Omental fat pad (tissue), 4 donors: ENCODE measurements at places on chromosomes 1 and 21. TPM values are rescaled to one million over a fixed set of nuclear protein-coding genes. Genes with fewer than 3 reads are reported as not detected.

GRCh38 chr21:38675182-38675824 is 130.4 kb upstream of the ETS2 start:
- no peak for DNase-seq

GRCh38 chr1:199549421-199549820 is 478.1 kb upstream of the NR5A2 start:
- no peak for DNase-seq

- no peak for DNase-seq
Observed at GRCh38 chr1:6134206-6134605, 45.9 kb downstream of the CHD5 start.

DNA sequence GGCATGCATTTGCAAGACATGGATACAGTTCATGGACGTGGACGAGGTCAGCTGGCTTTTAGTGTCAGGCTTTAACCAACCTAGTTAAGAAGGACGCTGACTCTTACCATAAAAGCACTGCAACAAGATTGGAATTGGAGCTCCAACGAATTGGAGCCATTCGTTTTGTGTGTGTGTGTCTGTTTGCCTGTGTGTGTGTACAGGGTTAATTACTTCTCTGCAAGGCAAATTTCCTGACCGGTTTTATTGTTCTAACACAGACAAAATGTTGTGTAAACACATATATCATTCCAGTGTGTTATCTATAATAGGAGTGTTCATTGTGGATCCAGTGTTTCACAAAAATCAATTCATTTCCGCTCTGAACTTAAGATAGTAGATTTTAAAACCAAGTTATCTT is 7.9 kb downstream of the ITSN1 start:
- no peak for DNase-seq

- DNase-seq: no peak
Observed at GRCh38 chr1:75720820-75721219, 3.7 kb upstream of the ACADM start.

GRCh38 chr1:32742956-32743355 is 40.4 kb upstream of the SYNC start:
- DNase-seq: no peak

DNA sequence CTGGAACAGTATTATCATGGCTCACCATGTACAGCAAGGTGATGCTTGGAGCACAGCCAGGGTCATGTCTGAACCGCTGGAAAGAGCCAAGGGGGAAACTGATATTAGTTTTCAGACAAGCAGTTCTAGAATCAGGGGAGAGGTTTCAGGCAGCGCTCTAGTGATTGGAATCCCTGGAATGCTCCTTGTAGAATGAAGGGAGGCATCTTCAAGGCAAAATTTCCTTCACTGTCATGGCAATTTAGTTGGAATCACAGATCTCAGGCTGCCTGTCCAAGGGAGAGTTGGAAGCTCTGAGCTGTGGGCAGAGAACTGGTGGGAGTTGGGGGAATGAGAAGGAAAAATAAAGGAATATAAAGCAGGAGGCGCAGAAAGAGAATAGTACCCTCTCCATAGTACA is 737.1 kb downstream of the PTPRU start:
- DNase-seq: no peak

DNA sequence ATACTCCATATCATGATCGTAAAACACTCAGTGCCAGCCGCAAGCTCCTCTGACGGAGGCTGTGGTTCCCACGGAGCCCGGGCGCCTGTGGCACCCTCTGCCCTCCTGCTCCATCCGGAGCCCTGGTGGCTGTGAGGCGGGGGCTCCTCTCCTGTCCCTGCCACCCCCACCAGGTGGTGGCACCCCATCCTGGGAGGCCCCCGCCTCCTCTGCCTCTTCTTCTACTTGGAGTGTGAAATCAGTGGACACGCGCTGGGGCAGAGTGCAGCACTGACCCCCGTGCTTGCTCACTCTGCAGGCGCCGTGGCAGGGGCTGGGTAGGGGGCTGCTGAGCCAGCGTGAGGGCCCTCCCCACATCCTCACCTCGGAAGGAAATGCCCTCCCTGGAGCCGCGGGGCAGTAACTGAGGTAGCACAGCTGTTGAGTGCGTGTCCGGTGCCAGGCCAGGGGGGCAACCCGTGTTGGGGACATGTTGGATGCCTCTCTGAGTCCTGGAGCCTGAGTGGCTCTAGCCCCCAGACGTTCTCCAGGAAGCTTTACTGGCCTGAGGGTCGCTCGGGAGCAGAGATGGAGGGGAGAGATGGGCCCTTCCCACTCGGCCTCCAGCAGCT is 58.7 kb upstream of the ABCG1 start:
- DNase-seq: no peak

GRCh38 chr21:29334717-29335428 is 36.2 kb downstream of the BACH1 start:
- DNase-seq: no peak

GRCh38 chr1:4016351-4017130 is 116.5 kb upstream of the C1orf174 start:
- no peak for DNase-seq

GRCh38 chr1:156708218-156708661 is 2.9 kb upstream of the CRABP2 start:
- DNase-seq: no peak

- no peak for DNase-seq
Observed at GRCh38 chr1:30307182-30307581, 416.2 kb downstream of the MATN1 start.

- DNase-seq: no peak
Observed at GRCh38 chr1:115056395-115056798, 26.8 kb downstream of the TSHB start.

LRRC38 gene
- 0.48 TPM for total RNA-seq

CD48 gene
- 9.8 TPM for total RNA-seq

OR2T11 gene
- total RNA-seq: not detected

LCE1F gene
- total RNA-seq: not detected

NCSTN gene
- 72.9 TPM for total RNA-seq
